ENCODE measurements at places on chromosomes 4 and X. TPM values are rescaled to one million over a fixed set of nuclear protein-coding genes. Genes with fewer than 3 reads are reported as not detected.

DSPP gene
- total RNA-seq, result not detected

FREM3 gene
- total RNA-seq, result not detected

SPANXD gene
- total RNA-seq, result 0.17 TPM

CT45A1 gene
- total RNA-seq, result not detected

GALNTL6 gene
- total RNA-seq, result not detected

BCORL1 gene
- total RNA-seq, result 3.4 TPM

TXK gene
- not detected for total RNA-seq

SATL1 gene
- under 0.01 TPM for total RNA-seq

CLDN22 gene
- not detected for total RNA-seq

SULT1E1 gene
- total RNA-seq, result 4.8 TPM

YTHDC1 gene
- total RNA-seq, result 88.6 TPM

NHS gene
- 9.0 TPM for total RNA-seq

SMR3B gene
- total RNA-seq, result not detected

CLNK gene
- total RNA-seq, result not detected

GPR78 gene
- total RNA-seq, result not detected

TLR10 gene
- total RNA-seq, result not detected

PRR27 gene
- total RNA-seq, result not detected

PPARGC1A gene
- not detected for total RNA-seq

NALF2 gene
- total RNA-seq, result 0.33 TPM

PDE6B gene
- total RNA-seq, result 3.2 TPM

OPN1MW2 gene
- not detected for total RNA-seq

SLC6A14 gene
- 0.83 TPM for total RNA-seq

SPACA5 gene
- total RNA-seq, result not detected

XKRX gene
- total RNA-seq, result 1.2 TPM

MAGED4B gene
- 2.3 TPM for total RNA-seq

TBC1D8B gene
- total RNA-seq, result 7.3 TPM

EIF2S3 gene
- 299 TPM for total RNA-seq

CXXC4 gene
- not detected for total RNA-seq

XAGE1A gene
- not detected for total RNA-seq

WNK3 gene
- 0.32 TPM for total RNA-seq

PAGE2 gene
- not detected for total RNA-seq

PPP1R2C gene
- total RNA-seq, result not detected

LAS1L gene
- 37.2 TPM for total RNA-seq

FAM9B gene
- not detected for total RNA-seq

STARD8 gene
- total RNA-seq, result 0.05 TPM

All from mammary epithelial cell (primary cell).